ENCODE measurements at places on chromosomes 1 and 21.

DNA sequence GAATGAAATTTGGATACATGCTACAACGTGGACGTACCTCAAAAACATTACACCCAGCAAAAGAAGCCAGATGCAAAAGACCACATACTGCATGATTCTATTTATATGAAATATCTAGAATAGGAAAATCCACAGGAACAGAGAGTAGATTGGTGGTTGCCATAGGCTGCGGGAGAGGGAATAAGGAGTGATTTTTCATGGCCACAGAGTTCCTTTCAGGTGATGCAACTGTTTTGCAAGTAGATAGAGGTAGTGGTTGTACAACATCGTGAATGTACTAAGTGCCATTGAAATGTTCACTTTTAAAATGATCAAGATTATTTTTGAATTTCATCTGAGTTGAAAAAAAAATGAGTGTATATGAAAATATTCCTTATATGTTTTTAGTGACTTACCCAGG, 115.3 kb upstream of the RUNX1 start:
- DNase-seq: no peak

GRCh38 chr1:15391366-15391765, 18.3 kb upstream of the EFHD2 start:
- DNase-seq: no peak

DNA sequence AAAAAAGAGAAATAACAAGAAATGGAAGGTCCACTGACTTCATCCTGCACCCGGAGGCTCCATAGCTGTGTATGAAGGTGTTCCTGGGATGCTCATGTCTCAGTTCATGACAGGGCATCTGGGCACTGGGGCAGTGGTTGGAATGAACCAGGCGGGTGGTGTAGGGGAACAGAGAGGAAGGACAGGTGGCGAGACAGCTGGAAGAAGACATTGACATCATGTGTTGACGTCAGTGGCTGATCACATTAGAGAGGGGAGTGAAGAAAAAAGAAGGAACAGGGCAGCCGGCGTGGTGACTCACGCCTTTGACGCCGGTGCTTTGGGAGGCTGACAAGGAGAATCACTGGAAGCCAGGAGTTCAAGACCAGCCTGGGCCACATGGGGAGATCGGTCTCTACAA, 50.1 kb downstream of the HUNK start:
- DNase-seq: no peak

DNA sequence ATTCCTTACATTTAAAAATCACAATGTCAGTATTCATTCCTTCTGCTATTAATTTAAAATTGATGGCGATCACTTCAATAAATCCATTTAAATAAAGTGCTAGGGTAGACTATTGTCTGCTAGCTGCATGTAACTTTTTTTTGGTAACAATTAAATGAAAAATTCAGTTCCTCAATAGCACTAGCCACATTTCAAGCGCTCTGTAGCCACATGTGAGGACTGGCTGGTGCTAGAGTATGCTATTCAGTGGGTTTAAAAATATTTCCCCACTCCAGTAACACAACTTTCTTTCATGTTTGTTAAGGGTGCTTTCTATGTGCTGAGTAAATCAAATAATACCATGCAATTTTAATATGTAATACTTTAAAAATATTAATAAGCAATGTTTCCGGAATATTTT, 108.2 kb downstream of the LTN1 start:
- no peak for DNase-seq

- no peak for DNase-seq
Measured at GRCh38 chr1:118366286-118366685, 181.3 kb upstream of the SPAG17 start.

- no peak for DNase-seq
Measured at GRCh38 chr1:81254560-81254959, 546.2 kb upstream of the ADGRL2 start.

GRCh38 chr1:244313346-244313745, 138.4 kb downstream of the ADSS2 start:
- no peak for DNase-seq

DNA sequence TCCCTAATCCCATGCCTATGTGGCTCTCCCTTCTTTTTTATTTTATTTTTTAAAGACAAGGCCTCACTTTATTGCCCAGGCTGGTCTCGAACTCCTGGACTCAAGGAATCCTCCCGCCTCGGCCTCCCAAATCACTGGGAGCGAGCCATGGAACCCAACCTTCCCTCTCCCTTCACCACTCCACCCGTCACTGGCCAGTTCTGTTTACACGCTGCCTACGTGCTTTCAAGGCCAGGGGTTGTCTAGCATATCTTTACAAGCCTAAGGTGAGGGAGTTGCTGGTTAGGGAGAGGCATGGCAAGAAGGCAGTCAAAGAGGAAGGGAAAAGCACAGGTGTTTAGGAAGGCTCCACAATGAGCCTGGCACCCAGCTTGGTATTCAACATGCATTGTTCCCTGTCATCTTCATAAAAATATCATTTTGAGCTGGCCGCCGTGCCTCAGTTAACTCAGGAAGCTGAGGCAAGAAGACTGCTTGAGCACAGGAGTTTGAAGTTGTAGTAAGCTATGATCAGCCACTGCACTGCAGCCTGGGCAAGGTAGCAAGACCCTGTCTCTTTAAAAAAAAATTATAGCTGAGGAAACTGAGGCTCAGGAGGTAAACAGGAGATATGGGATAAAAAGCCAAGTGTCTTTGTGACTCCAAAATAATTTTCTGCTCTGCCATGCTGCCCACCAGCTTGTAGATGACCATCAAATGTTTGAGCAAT, 1.1 kb downstream of the RHBDL2 start:
- DNase-seq: no peak

DNA sequence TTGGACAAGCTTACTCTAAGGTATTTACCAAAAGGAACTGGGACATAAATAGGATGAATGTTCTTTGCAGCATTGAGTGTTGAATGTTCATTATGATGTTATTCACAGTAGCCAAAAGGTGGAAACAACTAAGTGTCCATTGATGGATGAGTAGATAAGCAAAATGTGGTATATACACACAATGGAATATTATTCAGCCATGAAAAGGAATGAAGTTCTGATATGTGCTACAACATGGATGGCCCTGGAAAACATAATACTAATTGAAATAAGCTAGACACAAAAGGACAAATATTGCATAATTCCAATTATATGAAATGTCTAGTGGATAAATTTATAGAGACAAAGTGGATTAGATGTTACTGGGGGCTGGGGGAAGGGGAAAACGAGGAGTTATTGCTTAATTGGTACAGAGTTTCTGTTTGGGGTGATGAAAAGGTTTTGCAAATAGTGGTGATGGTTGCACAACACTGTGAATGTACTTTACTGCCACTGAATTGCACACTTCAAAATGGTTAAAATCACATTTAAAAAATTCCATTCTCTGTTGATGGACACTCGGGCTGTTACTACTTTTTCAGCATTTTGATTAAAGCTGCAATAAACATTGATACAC, 2.9 kb downstream of the MTARC1 start:
- no peak for DNase-seq

DNA sequence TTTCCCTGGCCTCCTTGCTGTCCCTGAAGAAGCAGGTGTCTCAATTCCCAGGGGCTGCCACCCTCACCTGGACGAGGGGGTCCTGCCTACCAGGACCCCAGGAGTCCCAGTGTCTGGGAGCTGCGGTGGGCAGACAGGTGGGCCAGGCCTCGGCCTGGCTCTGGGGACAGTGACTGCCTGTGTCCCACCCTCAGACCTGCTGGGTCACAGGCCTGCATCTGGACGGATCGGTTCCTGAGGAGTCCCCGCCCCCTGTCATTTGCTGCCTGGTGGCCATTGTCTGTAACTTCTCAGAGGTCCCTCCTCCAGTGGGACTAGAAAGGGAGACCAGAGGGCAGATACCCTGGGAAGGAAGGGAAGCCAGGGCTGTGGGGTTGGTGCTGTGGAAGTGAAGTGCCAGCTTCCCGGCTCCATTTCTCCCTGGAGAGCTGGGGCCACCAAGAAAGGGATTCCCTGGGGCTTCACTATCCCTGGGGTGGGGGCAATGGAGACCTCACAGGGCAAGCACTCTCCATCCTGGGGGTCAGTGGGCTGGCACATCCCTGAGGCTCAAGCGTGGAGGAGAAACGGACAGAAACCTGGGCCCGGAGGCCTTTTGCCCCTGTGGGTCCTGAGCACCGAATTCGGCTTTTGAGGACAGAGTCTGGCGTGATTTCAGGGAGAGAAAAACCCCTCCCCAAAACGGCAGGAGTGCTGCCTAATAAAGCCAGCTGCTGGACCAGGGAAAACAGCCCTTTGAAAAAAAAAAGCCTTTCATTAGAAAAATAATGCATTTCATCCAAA, 157.3 kb downstream of the PEX14 start:
- no peak for DNase-seq

DNA sequence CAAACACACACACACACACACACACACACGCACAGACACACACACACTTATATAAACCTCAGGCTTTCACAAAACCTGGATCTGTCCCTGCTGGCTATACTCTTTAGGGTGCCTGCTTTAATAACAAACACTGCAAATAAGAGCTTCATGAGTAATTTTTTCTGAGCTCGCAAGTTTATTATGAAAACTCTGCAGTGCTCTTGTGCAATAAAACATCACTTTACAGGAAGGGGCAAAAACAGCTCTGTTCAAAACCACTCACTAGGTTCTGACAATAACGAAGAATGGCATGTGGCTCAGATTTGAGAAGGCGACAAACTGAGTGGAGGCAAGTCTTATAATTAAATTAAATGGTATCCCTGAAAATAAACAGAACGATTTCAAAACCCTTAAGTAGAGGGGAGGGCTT, 42.6 kb upstream of the CTPS1 start:
- no peak for DNase-seq

- DNase-seq: no peak
Measured at GRCh38 chr1:109347511-109347910, 40.7 kb upstream of the MYBPHL start.

DNA sequence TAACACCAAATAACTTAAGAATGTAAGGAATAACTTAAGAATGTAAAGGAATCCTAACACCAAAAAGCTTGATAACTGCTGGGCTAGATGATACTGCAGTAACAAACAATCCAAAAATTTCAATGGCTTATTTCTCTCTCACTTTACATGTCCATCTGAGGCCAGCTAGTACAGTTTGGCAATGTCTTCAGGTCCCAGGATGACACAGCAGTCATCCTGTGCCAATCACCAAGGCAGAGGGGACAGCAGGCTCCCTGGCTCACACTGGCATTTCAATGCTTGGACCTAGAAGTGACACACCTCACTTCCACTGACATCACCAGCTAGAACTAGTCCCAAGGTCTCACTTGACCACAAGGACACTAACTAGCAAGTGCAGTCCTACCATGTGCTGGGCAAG, 15.3 kb downstream of the DNAJC11 start:
- no peak for DNase-seq

DNA sequence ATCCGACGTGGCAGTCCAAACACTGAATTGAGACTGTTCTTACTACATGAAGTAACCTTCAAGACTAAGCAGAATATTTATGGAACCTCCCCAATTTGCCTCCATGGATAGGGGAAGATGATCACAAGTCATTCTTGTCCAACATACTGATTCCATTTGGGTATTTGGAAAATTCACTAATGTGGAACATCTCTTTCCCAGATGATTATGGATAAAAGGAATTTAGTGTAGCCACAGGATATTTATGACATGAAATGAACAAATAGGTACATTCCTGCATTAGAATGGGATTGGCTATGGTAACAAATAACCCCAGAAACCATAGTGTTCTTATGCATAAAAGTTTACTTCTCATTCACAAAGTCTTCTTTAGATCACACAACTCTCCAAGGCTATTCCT, 40.2 kb upstream of the SGIP1 start:
- DNase-seq: no peak

- no peak for DNase-seq
Measured at GRCh38 chr1:36116901-36117300, 8.1 kb downstream of the COL8A2 start.

DNA sequence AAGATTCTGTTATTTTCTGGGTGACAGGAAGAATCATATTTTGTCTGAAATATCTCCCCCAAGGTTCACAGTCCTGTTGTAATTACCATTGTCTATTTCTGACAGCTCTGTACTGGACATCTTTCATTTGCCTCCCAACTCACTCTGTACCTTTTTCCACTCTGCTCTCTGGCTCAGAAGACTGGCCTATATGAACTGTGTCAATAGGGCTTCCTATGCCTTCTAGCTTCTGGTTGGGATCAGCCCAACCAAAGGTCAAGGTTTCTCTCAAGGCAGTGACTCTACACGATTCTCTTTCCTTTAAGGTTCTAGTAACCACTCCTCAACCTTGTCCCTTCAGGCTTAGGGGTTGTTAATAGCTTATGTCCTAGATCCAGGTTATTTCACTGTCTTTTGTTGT, 17.5 kb downstream of the KLHL12 start:
- no peak for DNase-seq

DNA sequence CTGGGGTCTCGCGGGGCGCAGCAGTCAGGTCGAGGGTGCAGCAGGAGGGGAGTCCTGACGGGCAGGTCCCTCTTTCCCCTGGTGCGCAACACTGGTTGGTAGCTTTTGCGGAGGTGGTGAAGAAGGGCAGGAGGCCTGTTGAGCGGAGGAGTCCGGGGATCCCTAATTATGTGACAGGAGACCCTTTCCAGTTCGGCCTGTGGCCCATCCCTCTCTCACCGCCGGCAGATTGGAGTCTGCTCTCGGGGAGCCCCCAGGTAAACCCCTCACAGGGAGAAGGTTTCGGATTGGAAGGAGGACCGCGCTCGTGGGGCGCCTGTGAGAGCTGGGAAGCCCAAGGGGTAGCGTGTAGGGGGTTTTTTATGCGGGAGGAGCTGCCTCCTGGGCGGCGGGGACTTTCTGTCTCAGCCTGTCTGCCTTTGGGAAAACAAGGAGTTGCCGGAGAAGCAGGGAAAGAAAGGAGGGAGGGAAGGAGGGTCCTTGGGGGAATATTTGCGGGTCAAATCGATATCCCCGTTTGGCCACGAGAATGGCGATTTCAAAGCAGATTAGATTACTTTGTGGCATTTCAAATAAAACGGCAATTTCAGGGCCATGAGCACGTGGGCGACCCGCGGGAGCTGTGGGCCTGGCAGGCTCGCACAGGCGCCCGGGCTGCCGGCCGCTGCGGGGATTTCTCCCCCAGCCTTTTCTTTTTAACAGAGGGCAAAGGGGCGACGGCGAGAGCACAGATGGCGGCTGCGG, 9.5 kb downstream of the SIM2 start:
- DNase-seq: no peak

DNA sequence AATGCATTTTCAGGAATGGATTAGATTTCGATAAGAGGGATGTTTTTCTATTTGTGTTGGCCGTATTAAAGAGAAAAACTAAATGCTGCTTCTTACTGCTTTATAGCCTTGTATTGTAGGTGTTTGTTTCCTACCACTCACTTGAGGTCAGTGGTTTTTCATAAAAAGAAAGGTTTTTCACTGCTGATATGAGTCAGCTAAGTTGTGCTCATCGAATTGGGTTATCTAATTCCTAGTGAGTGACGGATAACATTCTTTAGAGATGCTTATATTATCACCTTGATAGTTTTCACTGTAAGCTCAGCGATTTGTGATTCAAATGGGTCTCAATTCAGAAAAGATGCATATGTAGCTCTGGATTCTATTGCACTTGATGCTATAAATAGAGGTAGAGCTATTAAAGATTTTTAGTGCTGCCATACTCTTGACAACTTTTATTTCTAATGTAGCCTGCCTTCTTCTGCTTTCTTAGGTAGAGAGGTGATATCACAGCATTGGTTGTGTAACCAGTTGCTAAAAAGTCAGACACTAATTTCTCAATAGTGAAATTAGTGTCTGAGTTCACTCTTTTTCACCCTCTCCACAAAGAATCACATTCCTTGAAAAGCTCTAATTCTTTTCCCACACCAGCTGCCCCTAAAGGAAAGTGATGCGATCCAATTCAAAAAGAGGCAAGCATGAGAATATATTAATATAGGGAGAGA, 180.0 kb downstream of the RASAL2 start:
- DNase-seq: no peak

All from stimulated activated CD4-positive, alpha-beta T cell treated with anti-CD3 and anti-CD28 coated beads, Interleukin-1b, Interleukin-23, amount 100 ng/mL, for 24 hours (primary cell).